ENCODE measurements at places on chromosomes 3 and 15. TPM values are rescaled to one million over a fixed set of nuclear protein-coding genes. Genes with fewer than 3 reads are reported as not detected.

ATP2C1 gene
- total RNA-seq: 76.8 TPM

DAZL gene
- not detected for total RNA-seq

ROPN1 gene
- not detected for total RNA-seq

TMEM266 gene
- total RNA-seq: 2.2 TPM

APBA2 gene
- total RNA-seq: 26.5 TPM

ITIH3 gene
- total RNA-seq: not detected

PHC3 gene
- 27.5 TPM for total RNA-seq

LTK gene
- total RNA-seq: 0.59 TPM

CNTN6 gene
- 0.14 TPM for total RNA-seq

EAF1 gene
- total RNA-seq: 29.1 TPM

SMAD6 gene
- 150 TPM for total RNA-seq

DOCK3 gene
- total RNA-seq: 6.9 TPM

PAK2 gene
- 58.7 TPM for total RNA-seq

IQCF5 gene
- not detected for total RNA-seq

NEO1 gene
- total RNA-seq: 132 TPM

TOP2B gene
- total RNA-seq: 182 TPM

SH3GL3 gene
- total RNA-seq: 3.8 TPM

CLDN18 gene
- 0.27 TPM for total RNA-seq

PLSCR4 gene
- 12.3 TPM for total RNA-seq

Data from endodermal cell (in vitro differentiated cells).